Mucosa of gallbladder (tissue), 1 donor: ENCODE measurements at places on chromosomes 1 and 21. TPM values are rescaled to one million over a fixed set of nuclear protein-coding genes. Genes with fewer than 3 reads are reported as not detected.

PGD gene
- total RNA-seq: 165 TPM

CD160 gene
- total RNA-seq: 0.17 TPM

FABP3 gene
- 13.3 TPM for total RNA-seq

C1orf226 gene
- total RNA-seq: 31.4 TPM

EFNA3 gene
- total RNA-seq: 2.7 TPM

DNA sequence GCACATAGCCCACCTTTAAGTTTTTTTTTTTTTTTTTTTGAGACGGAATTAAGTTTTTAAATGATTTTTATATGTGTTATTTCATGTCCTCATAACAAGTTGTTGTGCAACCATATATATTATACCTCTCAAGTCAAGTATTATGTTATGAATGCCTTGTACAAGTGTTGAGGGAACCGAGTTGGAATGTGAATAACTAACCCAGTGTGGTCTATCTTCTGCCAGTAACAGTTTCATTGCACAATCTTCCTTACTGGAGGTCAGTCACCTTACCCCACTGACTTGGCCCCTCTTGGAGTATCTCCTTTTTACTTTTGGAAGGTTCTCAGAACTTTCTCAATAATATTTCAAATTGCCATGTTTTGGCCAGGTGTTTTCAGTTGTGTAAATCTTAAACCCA lies 201.9 kb downstream of the CACNA1E start:
- no peak for DNase-seq

GRCh38 chr1:80018348-80018747 lies 1011.8 kb upstream of the ADGRL4 start:
- DNase-seq: no peak

GRCh38 chr21:18831942-18832676 lies 428.5 kb upstream of the TMPRSS15 start:
- DNase-seq: no peak

DNA sequence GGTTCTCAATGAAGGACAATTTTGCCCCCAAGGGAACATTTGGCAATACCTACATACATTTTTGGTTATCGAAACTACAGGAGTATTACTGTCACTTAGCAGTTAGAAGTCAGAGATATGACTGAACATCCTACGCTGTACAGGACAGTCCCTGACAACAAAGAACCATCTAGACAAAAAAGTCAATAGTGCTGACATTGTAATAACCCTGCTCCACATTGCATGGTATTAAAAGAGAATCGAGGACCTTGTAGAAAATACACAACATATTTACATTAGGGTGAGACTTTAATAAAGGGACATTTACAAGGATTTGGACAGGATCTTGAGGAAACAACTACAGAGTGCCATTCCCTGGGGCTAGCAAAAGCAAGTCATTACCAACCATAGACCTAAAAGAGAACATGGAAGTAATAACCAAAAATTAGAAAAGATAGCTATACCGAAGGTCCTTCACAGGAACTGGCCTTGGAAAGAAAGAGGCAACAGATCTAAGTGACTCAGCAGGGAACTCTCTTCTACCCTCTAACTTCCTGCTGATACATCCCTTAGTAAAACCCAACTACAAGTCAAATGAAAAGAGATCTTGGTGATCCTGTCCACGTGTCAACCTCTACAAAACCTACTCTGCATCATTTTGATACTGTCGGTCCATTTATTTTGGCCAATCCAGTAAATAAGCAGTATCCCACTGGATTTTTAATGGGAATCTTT lies 40.2 kb downstream of the ANGPTL3 start:
- no peak for DNase-seq

DNA sequence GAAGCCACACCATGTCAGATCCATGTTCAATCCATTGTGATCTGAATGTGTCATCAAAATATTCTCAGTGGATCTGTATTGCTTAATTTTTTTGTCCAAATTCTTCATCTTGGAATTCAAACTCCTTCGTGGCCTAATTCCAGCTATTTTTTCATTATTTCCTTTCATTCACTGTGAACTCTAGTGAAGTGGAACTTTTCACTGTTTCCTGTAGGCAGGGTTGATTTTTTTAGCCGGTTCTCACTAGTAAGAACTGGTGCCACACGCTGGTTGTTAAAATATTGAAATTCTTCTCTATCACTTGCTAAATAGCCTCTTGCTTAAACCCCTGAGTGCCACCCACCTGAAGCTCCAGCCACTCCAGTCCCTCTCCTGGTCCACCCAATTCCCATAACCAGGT lies 7.6 kb upstream of the S100A11 start:
- no peak for DNase-seq

DNA sequence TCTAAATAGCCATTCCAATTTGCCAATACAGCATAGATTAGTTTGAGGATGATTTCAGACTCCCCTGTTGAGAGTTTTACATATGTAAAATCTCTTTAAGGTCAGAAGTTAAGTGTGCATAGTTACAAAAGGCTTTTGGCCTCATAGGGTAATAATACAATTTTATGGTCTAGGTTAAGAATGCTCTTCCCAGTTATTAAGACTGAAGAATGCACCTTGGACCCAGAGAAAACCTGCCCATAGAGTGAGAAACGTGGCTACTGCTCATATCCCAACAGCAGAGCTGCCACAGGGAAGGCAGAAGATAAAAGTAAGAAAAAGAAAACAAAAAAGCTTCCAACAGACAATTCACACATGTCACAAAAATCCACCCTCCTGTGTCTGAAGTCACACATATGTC lies 255.9 kb downstream of the LMO4 start:
- no peak for DNase-seq

DNA sequence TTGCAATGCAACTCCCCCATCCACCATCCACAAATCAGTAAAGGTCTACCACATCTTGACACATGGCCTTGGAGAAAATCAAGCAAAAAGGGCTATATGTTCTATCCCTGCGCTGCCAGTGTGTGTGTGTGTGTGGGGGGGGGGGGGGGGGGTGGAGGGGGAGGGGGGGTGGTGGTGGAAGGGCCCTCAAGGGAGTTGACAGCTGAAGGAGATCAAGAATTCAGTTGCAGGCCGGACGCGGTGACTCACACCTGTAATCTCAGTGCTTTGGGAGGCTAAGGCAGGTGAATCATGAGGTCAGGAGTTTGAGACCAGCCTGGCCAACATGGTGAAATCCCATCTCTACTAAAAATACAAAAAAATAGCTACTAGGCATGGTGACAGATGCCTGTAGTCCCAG lies 37.6 kb upstream of the CLIC4 start:
- no peak for DNase-seq
